ENCODE measurements at places on chromosomes 1 and 21.

GRCh38 chr21:41660748-41661147 lies 106.1 kb downstream of the RIPK4 start:
- no peak for DNase-seq

DNA sequence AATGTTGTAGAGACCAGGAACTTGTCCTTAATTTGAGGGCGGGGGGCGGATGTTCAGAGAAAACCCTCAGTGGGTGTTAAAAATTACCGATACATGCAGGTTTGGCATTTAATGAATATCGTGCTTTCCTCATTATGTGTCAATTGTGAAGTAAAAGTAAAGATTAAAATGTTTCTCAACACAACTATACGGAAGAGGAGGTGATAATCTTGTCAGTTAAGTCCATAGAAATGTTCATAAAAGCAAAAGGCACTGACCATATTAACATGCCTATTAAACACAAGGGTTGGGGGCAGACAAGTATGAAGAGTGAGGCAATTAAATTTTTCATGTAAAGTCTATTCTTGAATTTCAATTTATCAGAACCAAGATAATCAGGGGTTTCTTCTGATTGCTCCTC lies 1.3 kb downstream of the BRINP3 start:
- no peak for DNase-seq

DNA sequence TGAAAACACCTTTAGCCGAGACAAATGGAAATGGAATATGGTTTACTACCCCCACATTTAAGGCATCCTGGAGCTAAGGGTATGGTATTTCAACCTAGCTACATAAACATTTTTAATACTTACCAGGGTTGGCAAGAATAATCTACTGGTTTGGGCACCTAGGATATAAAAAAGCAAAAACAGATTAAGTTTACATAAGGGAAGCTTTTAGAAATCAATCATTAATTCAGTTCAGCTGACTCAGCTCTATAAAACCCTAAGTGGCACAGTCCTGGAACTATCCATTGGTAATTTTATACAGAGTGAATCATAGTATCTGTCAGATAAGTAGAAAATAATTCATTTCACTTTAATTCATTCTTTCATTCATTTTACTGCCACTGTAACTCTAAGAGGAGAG lies 355.2 kb downstream of the VAV3 start:
- DNase-seq: no peak

DNA sequence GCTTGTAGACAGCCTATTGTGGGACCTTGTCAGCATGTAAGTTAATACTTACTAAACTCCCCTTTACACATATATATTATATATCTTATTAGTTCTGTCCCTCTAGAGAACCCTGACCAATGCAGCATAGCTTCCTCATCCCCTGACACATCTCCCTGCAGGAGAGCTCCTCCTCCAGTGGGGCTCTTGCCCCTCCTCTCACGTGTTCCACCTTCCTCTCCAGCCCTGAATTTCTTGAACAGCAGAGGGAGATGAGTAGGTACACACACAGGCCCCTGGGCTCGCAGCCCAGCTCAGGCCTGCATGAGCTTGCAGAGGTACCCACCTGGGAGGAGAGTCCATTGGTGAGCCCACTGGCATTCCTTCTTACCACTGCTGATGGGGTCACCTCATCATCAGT lies 27.3 kb upstream of the GOLT1A start:
- DNase-seq: no peak

DNA sequence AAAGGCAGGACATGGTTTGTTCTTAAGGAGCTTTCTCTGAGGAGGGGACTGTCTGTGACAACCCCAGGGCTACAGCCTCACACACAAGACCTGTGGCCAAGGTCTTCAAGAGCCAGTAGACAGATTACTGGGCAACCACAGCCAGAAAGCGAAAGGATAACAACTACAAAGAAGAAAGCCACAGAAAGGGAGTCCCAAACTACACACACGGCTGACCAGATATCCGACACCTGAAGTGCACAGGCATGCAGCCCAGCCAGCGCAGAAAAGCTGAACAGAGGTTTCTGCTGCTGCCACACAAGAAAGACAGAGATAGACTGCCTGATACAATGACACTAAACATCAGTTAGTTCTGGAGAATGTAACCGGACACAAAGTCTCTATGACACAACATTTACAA lies 21.4 kb upstream of the NADK start:
- no peak for DNase-seq
